ENCODE measurements at places on chromosomes 12 and 14.

DNA sequence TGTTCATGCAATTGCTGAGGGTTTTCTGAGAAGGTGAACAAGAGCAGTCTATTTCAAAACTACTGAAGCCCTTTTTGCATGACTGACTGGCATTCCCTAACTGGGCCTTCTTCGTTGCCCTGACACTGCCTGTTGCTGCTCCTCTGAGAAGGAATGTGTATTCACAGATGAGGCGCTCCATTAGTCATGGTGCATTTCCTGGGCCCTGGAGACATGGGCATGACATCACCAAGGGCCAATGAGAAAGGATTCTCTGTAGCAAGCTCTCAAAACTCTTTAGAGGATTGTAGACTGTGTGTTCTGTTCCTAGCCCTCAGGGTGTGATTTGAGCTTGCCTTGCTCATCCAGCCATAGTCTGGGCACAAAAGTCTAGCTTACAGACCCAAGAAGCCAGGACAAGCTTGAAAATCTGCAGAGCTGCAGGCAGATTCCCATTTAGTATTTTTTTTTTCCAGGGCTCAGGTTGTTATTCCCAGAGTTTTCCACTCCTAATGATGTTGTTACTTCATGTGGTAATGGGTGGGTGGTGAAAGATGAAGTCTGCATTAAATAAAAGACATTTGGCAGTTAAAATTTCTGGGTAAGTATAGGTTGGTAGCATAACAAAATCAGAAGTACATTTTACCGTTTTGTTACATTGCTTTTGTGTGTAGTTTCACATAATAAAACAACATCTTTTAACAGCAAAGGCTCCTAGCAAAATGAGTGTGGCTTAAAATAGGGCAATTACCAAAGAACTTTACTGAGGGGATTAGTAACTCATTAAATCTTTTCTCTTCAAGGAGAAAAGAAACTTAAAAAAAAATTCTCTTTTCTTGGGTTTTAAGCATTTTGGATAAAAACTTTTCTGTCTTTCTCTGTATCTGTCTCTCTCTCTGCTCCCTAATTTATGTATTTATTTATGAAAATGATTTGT lies 318.4 kb downstream of the RAD51B start:
- peak; percentile 54 for DNase-seq

- DNase-seq: no peak
Observed at GRCh38 chr14:88411039-88411438, 25.6 kb downstream of the SPATA7 start.

GRCh38 chr12:32854097-32854496 lies 42.5 kb downstream of the PKP2 start:
- no peak for DNase-seq

DNA sequence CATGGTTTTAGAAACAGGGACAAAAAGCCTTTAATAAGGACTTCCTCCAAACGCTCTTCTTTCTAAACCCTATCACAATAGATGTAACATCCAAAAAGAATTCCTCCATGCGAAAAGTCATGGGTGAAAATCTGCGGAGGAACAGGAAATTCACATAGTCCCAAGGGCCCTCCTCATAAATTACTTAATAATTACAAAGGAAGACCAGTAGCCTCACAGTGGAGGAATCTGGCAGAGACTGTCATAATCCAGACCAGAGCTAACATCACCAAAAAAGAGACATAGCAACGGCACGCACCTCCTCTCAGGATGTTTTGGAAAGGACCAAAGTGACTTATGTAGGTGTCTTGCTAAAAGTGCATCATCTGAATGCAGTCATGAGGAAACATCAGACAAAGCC lies 165.7 kb downstream of the ANO2 start:
- no peak for DNase-seq

- no peak for DNase-seq
Observed at GRCh38 chr14:77025744-77026165, 2.8 kb downstream of the IRF2BPL start.

DNA sequence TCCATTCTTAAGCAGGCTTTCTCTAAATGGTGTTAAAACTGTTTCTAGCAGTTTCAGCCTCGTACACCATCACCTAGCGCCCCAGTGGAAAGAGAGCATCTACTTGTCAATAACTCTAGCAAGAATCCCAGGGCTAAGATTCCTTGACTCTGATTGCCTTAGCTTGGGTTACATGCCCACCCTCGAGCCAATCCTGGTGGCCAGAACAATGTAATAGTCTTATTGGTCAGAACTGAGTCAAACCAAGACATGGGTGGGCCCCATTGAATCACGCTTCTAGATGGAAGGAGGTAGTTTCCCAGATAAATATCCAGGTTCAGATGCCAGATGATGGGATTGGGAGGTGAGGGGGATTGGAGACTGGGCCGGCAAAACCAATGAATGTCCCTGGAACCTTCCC lies 55.9 kb upstream of the MED13L start:
- DNase-seq: no peak

- DNase-seq: no peak
Observed at GRCh38 chr14:96265383-96266095, 9.5 kb downstream of the BDKRB1 start.

DNA sequence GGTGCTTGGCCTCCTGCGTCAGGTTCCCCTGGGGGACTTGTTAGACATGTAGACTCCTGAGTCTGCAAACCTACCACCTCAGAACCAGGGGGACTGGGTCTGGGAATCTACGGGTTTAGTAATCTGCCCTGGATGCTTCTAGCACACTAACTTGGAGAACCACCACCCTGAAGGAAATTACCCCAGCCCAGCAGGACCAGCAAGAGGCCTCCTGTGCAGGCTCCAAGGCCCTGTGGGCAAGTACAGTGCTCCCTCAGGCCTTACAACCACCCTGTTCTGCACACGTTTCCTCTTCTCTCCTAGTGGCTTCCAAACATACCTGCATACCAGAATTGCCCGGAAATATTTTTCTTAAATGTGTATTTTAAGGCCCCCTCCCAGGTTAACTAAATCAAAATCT lies 423.0 kb downstream of the FUT8 start:
- no peak for DNase-seq

- no peak for DNase-seq
Observed at GRCh38 chr12:41587574-41587973, 399.5 kb downstream of the PDZRN4 start.

DNA sequence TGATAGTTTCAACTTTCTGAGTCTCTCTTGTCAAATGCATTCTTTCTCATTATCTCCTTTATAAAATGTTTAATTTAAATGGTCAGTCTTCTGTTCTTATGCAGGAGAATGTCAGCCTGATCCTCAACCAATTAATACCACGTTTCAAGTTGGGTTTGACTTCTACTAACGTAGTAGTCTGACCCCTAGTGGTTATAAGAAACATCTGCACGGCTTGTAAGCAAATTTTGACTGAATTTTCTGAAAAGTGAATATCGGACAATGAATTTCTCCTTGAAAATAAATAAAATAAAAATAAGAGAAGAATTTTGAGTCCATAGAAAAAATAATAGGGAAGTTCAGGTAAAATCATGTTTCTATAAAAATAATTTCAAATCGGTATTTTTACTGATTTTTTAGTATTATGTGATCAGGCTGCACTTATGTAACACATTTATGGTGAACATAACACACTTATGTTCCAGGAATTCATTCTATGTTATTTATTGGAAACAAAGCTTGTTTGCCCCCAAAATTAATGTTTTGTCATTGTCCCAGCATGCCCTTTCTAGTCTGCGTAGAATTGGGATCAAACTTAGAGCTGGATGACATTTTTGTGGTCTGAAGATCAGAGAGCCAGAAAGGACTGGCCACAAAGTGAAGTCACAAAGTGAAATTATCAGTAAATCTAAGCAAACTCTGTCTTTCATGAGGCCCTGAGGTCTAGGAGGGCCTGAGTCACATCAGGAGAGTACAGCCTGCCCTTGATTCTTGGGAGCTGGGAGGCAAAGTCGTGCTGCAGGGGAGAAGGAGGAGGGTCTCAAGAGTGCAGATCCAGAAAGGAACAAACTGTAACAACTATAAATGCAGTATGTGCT lies 101.2 kb upstream of the STXBP6 start:
- DNase-seq: no peak

- DNase-seq: peak; percentile 74
Observed at GRCh38 chr12:114625294-114625851, 58.6 kb downstream of the TBX3 start.

DNA sequence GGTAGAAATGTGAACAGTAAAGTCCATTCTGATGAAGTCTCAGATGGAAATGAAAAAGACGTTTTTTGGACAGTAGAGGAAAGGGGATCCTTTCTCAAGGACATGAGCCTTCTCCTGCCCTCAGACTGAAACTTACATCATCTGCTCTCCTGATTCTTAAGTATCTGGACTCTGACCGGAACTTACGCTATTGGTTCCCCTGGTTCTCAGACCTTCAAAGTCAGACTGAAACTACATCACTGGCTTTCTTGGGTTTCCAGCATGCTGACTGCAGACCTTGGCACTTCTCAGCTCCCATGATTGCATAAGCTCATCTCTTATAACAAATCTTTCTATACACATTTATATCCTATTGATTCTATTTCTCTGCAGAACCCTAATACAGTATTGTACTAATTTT lies 291.0 kb downstream of the SNAPC1 start:
- DNase-seq: no peak

- no peak for DNase-seq
Observed at GRCh38 chr12:47868041-47868440, 36.8 kb downstream of the VDR start.

GRCh38 chr14:72054911-72055310 lies 122.7 kb downstream of the RGS6 start:
- no peak for DNase-seq

DNA sequence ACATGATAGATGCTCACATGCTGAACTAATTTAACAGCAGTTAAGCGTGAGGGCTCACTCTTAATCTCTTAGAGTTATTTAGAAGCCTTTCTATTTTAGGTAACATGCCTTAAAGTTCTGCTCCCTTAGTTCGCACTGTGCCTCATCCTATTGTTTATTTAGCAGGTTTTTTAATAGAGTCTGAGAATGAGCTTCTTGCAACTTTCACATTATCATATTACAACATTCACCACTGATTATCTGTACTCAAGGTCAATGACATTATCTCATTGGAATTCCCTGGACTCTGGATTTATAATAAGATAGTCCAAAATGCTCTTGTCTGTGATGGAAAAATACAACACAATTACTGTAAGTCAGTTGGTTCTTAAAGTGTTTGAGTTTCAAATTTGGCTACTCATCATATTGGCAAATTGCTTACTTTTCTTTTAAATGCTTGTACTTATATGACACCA lies 183.6 kb upstream of the SLC38A2 start:
- no peak for DNase-seq

DNA sequence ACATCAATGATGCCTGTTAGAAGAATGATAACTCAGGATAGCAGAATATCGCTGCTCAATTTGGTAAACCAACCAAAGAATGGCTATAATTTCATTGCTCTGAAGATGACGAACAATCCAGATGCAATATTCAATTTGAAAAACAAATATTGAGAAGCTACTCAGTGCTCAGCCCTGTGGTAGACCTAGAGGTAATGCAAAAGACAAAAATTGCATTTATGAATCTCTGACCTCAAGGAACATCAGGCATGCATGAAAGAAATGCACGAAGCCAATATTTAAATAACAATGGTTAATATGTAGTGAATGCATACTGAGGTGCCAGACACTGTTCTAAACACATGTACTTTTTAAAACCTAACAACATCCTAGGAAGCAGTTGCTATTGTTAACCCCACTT lies 298.6 kb upstream of the TMTC1 start:
- no peak for DNase-seq

GRCh38 chr14:40894846-40895245 lies 711.8 kb upstream of the LRFN5 start:
- no peak for DNase-seq

DNA sequence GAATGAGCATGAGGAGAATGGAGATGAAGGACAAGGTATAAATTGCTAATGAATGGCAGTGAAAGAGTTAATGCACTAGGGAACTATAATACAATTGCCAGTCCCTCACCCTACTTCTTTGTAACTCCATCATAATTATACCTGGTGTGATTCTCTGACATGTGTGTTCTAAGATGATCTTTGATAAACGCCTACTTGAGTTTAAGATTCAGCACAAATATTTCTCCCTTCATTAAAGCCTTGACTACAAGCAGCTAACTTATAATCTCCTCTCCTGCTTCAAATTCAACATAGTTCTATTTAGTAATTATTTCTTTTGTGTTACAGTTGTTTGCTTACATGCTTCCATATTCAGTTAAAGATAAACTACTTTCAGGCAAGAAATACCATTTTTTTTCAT lies 9.7 kb upstream of the CLEC2A start:
- no peak for DNase-seq

DNA sequence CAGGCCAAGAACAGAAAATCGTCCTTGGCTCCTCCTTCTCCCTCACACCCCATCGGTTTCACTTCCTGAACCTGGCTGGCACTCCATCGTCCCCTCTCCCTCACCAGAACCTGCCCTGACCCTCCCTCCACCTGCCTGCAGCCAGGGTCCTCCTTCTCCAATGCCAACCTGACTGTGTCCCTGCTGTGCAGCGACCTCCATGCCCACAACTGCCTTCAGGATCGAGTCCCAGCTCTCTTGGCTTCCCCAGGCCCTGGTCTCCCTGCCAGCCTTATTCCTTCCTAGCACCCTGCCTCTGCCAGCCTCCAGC lies 19.8 kb downstream of the HVCN1 start:
- no peak for DNase-seq

DNA sequence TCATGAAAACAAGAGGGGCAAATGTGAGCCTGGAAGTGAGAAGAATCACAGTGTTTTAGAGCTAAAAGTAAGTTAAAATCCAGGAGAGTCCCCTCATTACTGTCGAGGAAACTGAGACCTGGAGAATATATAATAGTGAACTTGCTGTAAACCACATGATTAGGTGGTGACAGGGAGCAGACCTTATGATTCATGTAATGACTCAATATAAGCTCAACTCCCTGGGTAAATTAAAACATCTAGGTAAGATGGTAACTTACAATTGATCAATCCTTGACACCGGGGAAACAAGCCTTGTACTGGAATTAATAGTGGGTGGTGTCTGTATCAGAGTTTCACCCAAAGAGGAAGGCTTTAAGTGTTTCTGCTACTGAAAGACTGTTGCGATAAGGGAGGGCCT lies 269.3 kb downstream of the SNAPC1 start:
- DNase-seq: no peak

DNA sequence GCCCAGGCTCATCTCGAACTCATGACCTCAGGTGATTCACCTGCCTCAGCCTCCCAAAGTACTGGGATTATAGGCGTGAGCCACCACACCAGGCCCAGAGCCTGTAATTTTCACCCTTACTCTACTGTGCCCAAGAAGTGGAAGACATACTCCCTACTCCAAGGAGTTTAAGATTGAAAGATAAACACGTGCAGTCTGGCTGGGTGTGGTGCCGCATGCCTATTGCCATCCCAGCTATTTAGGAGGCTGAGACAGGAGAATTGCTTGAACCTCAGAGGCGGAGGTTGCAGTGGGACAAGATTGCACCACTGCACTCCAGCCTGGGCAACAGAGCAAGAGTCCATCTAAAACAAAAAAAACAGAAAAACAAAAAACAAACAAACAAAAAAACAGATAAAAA lies 90.0 kb downstream of the NINJ2 start:
- DNase-seq: no peak

GRCh38 chr12:75917083-75917482 lies 114.5 kb downstream of the PHLDA1 start:
- no peak for DNase-seq

- DNase-seq: no peak
Observed at GRCh38 chr14:68109132-68109900, 289.7 kb downstream of the RAD51B start.

GRCh38 chr12:25708661-25709060 lies 155.6 kb upstream of the LMNTD1 start:
- no peak for DNase-seq

GRCh38 chr14:38342803-38343202 lies 86.9 kb upstream of the CLEC14A start:
- DNase-seq: no peak

Data from mesothelial cell of epicardium (in vitro differentiated cells).